ENCODE measurements at places on chromosomes 16 and 17.
A peak's percentile ranks its signal among the peaks of the same experiment; 100 is the strongest.

- DNase-seq: no peak
Measured at GRCh38 chr16:10136916-10137315, 45.3 kb downstream of the GRIN2A start.

DNA sequence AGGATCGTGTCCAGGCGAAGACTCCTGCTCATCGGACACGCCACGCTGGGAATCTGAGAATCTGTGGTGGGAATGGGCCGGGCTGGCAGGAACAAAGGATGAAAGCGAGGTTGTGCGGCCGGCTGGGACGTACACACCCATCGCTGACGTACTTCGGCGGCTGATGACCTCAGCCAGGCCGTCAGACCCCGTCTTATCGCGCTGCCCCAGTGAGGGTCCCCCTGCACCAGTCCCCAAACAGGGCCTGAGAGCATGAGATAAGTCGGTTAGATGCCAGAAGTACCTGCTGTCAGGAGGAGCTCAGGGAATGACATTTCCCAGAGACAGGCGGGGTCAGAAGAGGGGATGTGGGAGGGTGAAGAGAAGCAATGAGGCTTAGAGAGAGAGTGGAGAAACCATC lies 16.0 kb upstream of the SP6 start:
- DNase-seq: no peak

GRCh38 chr16:55732496-55732895 lies 76.7 kb downstream of the SLC6A2 start:
- no peak for DNase-seq

DNA sequence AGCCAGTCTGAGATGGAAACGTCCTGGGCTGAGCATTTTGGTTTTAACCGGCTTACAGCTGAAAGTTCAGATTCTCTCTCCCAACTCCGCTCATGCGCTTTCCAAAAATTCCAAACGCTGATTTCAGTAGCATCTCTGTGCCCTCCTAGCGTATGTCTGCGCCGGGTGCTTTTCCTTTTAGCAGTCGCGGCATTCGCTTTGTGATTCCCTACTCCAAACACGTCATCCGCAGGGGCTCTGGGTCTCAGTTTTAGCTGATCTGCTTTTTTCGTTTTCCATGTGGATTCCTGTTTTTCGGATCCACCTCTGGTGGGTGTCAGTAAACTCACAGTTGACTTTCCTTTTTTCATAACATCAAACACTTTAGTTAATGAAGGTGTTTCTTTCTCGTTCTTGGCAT lies 22.1 kb upstream of the TVP23A start:
- DNase-seq: no peak

DNA sequence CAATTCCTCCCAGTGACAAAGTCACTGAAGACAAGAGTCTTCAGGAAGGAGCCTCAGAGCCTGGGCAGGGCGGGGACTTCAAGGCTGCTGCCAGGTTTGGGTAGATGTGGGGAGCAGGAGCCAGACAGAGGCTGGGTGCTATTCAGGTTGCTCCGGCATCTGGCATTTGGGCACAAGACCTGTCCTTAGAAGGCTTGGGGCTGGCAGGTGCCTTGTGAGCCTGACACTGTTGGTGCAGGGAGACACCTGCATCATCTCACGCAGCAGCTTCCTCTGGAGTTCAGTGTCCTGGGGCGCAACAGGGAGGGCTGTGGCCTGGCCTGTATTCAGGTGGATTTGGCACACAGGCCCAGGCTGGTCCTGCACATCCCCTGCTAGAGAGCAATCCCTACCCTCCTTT lies 65.0 kb downstream of the MPRIP start:
- DNase-seq: no peak

- no peak for DNase-seq
Measured at GRCh38 chr16:7442050-7442449, 109.4 kb downstream of the RBFOX1 start.

GRCh38 chr16:28062261-28062846 lies 1.2 kb downstream of the GSG1L start:
- no peak for DNase-seq

- no peak for DNase-seq
Measured at GRCh38 chr17:46730679-46731078, 87.8 kb downstream of the WNT3 start.

DNA sequence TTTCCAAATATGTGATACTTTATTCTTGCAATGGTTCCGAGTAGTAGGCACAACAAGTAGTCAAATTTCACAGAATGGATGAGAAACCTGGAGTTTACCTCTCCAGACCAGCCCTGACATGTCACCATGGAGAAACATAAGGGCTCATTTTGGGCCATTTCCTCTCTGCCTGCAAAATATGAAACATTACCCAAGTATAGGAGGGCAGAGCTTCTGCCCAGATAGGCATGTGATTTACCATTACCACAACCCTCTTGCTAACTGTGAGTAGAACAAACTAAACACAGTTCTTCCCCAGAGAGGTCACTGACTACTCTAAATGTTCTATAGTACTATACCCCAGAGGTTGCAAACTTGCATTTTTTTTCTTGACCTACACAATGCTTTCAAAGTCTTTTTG lies 15.7 kb upstream of the KPNB1 start:
- no peak for DNase-seq

- peak; percentile 74 for DNase-seq
Measured at GRCh38 chr17:67293251-67294203, 48.5 kb upstream of the HELZ start.

- no peak for DNase-seq
Measured at GRCh38 chr16:71383054-71383773, 24.7 kb downstream of the CALB2 start.

DNA sequence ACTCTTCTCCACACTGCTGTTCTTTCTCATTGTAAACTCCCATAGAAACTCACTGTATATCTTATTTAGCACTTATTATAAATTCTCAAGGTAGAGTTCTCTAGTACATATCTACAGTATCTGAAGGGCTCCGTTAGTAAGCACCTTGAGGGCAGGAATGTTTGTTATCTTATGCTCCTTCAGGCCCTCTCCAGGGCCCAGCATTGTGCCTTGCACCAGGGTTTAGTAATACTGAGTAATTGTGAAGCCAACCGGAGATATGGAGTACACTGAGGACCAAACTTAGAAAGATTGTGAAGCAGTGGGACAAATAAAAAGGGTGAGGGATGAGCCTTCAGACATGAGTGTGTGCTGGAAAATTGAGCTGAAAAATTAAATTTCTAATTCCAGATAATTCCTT lies 26.4 kb downstream of the RNF43 start:
- DNase-seq: no peak

GRCh38 chr16:26491101-26491670 lies 575.5 kb upstream of the C16orf82 start:
- no peak for DNase-seq

- no peak for DNase-seq
Measured at GRCh38 chr16:24508614-24509013, 30.8 kb upstream of the RBBP6 start.

DNA sequence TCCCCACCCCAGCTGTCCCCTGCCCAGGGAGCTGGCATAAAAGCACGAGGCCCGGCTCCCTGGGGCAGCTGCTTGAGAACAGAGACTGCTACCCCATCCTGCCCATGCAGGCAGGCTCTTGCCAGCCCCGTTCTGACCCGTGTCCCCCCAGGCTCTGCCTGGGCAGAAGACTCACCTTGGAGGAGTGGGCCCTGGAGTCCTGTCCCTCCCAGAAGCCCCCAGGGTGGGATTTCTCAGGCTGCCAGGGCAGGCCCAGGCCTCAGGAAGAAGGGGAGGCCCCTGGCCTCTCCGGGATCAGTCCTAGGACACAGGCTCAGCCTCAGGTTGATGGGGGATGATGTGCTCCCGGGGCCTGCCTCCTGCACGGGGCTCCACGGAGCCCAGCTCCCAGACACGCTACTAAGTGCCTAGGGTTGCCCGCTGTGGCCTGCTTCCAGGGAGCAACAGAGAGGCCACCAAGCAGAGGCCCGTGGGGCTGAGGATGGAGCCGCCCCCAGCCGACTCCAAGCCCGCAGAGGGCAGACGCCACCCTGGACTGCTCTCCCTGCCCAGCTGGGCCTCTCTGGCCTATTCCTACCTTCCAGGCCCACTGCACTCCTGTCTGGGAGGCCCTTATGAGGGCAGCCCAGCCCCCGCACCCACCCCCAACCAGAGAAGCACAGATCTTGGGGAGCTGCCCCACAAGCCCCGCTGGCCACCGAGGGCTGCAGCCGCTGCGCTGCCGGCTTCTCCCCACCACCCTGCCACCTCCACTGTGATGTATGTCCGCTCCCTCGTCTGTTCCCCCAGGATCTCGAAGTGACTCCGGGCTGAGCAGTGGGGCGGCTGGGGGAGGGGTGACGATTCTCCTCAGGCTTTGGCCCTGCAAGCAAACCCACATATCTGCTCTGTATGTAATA lies 1.7 kb downstream of the NME3 start:
- DNase-seq: no peak

GRCh38 chr16:19175492-19176262 lies 7.6 kb downstream of the SYT17 start:
- no peak for DNase-seq

DNA sequence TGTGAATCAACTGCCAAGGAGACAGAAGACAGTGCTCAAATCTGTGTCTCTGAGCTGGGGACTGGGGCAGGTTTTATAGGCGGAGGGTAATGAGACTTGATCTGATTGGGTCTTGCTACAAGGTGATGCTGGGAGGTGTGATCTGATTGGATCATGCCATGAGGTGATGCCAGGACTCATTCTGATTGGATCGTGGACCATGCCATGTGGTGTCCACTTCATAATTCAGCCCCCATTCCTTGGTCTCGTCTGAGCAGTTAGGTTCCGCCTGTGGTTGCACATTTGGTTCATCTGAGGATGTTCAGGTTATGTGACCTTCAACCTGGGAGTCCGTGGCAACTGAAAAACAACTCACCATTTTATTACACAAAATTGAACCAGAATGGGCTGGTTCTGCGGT lies 41.0 kb downstream of the OTOA start:
- DNase-seq: peak; percentile 37

DNA sequence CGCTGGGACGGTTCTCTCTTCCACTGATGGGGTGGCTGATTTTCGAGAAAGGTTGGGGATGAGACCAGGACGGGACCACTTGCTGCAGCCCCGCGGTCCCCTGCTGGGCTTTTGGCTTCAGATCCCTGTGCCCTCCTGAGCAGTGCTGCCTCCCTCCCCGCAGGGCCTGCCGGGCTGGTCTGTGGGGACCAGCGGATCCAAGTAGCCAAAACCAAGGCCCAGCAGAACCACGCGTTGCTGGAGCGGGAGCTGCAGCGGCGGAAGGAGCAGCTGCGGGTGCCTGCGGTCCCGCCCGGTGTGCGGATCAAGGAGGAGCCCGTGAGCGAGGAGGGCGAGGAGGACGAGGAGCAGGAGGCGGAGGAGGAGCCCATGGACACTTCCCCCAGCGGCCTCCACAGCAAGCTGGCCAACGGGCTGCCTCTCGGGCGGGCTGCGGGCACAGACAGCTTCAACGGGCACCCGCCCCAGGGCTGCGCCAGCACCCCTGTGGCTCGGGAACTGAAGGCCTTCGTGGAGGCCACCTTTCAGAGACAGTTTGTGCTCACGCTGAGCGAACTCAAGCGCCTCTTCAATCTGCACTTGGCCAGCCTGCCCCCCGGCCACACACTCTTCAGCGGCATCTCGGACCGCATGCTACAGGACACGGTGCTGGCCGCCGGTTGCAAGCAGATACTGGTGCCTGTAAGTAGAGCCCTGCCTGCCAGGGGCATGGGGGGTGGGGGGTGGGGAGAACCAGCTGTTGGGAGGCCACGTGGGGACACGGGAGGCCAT lies 28.6 kb downstream of the POLR3E start:
- DNase-seq: no peak

DNA sequence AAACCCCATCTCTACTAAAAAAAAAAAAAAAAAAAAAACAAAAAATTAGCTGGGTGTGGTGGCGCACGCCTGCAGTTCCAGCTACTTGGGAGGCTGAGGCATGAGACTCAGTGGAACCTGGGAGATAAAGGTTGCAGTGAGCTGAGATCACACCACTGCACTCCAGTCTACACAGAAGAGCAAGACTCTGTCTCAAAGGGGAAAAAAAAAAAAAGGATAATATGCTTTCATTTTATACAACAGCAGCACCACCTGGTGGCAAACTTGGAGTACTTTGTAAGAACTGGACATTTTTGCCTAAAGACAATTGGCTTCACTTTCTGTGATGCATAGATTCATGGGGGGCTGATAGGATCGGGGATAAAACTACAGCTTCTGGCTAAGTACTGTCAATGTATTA lies 8.5 kb downstream of the CHTF8 start:
- peak; percentile 78 for DNase-seq

DNA sequence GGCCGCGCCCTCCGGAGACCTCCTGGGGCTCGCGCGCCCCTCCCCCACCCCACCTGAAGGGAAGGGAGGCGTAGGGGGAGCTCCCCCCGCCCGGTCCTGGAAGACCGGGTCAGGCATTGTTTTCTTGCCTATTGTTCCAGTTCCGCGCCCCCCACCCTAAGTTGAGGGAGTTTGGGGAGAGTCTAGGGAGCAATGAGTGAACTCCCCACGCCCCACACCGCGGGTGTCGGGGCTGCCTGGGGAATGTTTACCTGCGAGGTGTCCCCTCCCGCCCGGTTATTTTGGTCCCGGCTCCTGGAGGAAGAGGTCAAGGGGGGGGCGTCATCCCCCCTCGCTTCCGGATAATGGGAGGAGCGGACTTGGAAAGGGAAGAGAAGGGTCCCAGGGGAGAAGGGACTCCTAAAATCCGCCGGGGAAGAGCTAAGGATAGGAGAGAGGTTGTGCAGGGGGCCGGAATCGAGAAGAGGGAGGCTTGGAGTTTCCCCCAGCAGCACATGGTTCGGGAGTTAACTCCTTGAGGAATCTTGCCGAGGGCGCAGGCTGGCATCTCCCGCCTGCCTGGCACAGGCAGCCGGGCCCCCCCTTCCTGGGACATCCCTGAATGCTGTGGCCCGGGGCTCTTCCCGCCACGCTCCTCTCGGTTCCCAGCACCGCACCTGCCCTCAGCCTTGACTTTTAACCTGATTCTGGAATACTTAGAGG lies 881 bp downstream of the MLLT6 start:
- DNase-seq: peak; percentile 56

- DNase-seq: no peak
Measured at GRCh38 chr16:57761301-57761700, 25.7 kb downstream of the KATNB1 start.

DNA sequence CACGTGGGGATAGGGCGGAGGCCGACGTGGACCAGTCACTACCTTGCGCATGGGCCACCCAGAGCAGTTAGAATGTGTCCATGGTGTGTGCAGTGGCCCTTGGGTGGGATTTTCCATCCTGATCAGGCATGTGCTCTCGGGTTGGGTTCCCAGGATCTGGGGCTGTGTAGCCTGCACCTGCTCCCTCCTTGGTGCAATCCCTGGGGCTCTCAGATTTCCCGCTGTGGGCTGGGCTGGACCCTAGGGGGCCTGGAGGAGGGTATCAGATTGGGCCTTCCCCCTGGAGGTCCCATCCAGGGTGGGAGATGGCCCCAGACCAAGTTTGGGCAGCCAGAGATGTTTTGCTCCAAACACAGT lies 1.3 kb downstream of the SMTNL2 start:
- DNase-seq: no peak

DNA sequence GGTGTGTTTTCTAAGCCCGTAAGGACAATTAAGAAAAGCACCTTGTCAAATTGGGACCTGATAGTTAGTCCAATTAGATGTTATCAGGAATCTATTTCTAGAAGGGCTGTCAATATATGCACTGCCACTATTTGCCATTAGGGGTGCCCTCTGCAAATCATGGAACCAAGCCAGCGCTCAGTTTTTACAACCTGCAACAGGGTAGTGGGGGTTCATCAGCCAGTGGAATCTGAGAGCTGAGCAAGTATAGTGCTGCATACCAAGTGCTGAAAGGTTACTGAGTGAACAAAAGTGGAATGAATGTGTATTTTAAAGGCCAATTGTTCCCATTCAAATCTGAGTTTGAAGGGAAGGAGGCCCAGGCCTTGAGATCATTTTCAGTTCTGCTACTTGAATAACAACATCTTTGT lies 10.4 kb downstream of the PRR11 start:
- DNase-seq: peak; percentile 62

All from A549 (cell line).